ENCODE measurements at places on chromosomes 2 and 18. TPM values are rescaled to one million over a fixed set of nuclear protein-coding genes. Genes with fewer than 3 reads are reported as not detected.

The REG3G gene
- total RNA-seq = 22.3 TPM

The STK39 gene
- total RNA-seq = 26.4 TPM

The CLIP4 gene
- 54.3 TPM for total RNA-seq

The CAVIN2 gene
- total RNA-seq = 5.1 TPM

The ANKRD30B gene
- total RNA-seq = 42.0 TPM

DNA sequence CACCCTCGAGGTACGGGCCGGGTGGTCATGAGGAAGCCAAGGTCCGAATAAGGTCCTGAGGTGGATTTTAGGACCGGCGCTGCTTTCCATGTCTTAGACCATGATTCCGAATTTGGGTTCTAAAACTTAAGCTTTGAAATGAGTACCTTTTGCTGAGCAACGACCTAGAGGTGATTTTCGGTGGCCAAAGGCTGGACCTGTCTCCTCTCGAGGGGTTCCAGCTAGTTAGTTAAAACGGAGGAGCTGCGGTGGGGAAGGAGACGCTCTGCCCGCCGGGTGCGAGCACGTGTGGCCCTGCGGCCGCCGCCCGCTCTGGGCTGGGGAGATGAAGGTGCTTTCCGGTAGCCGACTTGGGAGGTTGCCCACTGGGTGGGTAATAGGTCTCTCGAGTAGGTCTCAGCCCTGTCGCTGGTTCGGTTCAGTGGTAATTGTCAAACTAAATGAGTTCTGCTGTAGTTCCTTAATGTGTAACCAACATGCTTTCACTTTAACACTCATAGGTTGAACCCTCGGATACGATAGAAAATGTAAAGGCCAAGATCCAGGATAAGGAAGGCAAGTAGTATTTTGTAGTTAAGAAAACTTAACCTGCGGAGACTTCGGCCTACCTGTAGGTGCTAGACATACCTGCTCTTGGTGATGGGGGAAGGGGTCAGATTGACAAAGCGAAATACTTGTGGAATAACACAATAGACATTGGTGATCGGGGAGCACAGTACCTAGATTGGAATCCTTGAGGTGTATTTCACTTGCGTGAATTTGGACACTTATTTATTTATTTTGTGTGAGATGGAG lies 572 bp downstream of the RPS27A start:
- peak; percentile 42 for DNase-seq

- DNase-seq = peak; percentile 54
These were observed 58.3 kb downstream of the FBXO36 start for GRCh38 chr2:229980431-229981184.

DNA sequence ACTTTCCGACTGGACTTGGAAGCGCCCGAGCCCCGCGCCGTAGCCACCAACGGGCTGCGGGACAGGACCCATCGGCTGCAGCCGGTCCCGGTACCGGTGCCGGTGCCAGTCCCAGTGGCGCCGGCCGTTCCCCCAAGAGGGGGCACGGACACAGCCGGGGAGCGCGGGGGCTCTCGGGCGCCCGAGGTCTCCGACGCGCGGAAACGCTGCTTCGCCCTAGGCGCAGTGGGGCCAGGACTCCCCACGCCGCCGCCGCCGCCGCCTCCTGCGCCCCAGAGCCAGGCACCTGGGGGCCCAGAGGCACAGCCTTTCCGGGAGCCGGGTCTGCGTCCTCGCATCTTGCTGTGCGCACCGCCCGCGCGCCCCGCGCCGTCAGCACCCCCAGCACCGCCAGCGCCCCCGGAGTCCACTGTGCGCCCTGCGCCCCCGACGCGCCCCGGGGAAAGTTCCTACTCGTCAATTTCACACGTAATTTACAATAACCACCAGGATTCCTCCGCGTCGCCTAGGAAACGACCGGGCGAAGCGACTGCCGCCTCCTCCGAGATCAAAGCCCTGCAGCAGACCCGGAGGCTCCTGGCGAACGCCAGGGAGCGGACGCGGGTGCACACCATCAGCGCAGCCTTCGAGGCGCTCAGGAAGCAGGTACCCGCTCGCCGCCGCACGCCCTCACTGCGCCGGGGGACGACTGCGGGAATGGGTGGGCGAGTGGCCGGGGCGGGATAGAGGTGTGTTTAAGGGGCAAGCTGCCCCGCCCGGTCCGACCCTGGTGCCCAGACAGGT lies 713 bp downstream of the ATOH8 start:
- peak; percentile 65 for DNase-seq

GRCh38 chr2:101307503-101307902 lies 998 bp downstream of the RNF149 start:
- no peak for DNase-seq

DNA sequence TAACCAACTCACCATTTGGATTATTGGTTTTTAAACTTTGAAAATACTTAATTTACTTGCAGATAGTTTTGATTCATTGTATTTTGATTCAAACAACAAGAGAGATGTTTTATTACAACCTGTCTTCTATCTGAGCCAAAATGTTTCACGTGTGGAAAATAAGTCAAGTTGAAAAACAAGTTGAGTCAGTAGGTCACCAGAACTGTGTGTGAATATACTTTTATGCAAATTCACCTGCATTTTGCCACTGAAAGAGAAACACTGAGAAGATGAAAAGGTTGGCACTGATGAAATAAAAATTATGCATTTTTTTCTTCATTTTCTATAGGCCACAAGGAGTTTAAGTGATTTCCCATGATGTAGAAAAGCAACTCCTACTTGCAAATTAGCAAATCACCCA lies 68.3 kb downstream of the ICOS start:
- no peak for DNase-seq

DNA sequence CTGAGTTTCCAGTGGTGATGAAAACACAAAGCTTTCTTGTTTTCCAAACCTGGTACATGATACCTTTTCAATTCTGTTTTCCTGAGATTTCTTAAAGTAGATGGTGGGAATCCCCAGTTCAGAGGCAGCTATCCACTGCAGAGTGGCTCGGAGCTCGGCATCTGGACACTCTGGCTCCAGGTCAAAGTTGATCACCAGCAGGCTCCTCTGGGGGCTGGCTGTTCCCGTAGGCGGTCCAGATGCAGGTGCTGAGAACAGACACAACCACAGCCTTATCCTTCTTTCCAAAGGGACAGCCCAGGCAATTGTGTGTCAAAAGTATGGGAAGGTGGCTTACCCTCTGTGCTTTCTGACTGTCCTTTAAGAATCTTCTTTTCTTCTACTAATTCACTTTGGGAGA lies 119.5 kb downstream of the DAW1 start:
- no peak for DNase-seq

DNA sequence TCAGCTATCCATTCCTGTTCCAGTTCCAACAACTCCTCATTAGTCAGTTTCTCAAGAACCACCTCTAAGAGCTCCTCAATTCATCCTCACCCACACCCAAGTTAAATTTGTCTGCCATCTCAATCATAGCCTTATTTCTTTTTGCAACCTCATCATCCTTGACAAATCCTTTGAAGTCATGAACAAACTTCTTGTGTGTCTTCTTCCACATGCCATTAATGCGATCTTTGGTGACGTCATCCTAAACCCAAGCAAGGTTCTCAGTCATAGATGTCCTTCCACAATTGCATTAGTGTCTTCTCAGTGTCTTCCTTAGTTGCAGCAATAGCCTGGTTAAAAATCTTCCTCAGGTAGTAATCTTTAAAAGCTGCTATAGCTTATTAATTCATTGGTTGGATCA lies 71.2 kb upstream of the FSIP2 start:
- DNase-seq = no peak

- DNase-seq = no peak
These were observed 93.9 kb downstream of the SPTBN1 start for GRCh38 chr2:54549917-54550518.

Data from testis (tissue), 5 donors.